HCT116 (cell line): ENCODE measurements at places on chromosomes 6 and 20.
A peak's percentile ranks its signal among the peaks of the same experiment; 100 is the strongest.

DNA sequence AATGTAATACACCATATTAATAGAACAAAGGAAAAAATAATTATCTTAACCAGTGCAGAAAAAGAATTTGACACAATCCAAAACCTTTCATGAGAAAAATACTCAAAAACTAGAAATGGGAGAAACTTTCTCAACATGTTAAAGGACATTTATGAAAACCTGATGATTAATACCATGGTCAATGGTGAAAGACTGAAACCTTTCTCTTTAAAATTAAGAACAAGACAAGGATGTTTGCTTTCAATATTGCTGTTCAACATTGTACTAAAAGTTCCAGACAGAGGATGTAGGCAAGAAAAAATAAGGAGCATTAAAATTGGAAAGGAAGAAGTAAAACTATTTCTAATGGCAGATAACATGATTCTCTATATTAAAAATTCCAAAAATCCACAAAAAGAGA, 981.3 kb upstream of the FLRT3 start:
- no peak for DNase-seq

DNA sequence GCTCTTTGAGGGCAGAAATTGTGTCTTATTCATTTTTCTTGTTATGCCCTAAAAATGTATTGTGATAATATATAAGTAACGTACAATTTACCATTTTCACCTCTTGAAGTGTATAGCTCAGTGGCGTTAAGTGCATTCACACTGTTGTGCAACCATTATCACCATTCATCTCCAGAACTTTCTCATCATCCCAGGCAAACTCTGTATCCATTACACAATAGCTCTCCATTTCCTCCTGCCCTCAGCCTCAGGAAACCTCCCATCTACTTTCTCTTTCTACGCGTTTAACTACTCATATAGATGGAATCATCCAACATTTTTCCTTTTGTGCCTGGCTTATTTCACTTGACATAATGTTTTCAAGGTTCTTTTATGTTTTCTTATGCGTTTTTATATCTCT, 184.6 kb downstream of the ESR1 start:
- DNase-seq, result no peak

DNA sequence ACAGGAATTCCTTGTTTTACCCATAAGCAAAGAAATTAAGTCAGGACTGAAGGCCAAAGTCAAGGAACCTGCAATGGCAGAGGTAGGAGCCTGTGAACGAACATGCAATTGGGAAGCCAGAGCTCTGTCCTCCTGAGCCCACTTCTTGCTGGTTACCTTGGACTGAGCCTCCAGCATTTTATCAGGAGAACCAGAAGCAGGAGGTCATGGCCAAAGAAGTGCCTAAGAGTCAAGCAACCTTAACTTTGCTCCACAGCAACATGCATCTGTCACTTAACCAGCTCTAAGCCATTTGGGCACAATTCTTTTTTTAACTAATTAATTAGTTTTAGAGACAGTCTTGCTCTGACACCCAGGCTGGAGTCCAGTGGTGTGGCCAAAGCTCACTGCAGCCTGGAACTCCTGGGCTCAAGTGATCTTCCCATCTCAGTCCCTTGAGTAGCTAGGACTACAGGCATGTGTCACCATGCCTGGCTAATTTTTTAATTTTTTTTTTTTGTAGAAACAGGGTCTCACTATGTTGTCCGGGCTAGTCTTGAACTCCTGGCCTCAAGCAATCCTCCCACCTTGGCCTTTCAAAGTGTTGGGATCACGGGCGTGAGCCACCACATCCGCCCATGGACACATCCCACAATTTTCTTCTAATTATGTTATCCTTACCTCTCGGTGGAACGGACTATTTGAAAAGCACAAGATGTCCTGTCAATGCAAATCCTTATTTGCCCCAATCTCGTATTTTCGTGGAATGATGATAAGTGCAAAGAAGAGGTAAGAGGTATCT, 334.2 kb downstream of the CD83 start:
- DNase-seq, result no peak

- no peak for DNase-seq
Measured at GRCh38 chr6:1079525-1079924, 232.4 kb upstream of the FOXQ1 start.

GRCh38 chr6:1619098-1619672, 9.5 kb downstream of the FOXC1 start:
- no peak for DNase-seq

DNA sequence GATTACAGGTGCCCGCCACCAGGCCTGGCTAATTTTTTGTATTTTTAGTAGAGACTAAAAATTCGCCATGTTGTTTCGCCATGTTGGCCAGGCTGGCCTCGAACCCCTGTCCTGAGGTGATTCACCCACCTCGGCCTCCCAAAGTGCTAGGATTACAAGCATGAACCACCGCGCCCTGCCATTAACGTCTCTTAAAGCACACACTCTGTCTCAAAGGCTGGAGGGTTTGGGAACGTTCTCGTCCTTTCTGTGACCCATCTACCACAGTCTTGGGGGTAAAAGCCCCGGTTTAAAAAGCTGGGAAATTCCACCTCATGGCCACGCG, 57.8 kb upstream of the ARID1B start:
- DNase-seq, result no peak

DNA sequence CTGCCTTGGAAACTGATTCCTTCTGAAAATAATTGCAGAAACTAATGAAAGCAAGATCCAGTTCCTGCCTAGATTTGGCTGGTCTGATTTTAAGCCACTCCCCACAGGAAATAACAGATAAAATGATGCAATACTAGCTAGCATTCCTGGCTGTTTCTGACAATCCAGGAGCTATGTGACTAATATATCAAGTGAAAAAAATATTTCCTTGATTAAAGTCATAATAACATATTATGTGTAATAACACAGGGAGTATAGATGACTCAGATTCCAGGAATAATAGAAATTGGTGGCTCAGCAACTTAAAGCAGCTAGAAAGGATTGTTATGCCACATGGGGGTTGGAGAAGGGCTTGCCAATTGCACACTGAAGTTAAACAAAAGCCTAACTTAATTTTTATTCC, 182.7 kb upstream of the SALL4 start:
- peak; percentile 72 for DNase-seq

DNA sequence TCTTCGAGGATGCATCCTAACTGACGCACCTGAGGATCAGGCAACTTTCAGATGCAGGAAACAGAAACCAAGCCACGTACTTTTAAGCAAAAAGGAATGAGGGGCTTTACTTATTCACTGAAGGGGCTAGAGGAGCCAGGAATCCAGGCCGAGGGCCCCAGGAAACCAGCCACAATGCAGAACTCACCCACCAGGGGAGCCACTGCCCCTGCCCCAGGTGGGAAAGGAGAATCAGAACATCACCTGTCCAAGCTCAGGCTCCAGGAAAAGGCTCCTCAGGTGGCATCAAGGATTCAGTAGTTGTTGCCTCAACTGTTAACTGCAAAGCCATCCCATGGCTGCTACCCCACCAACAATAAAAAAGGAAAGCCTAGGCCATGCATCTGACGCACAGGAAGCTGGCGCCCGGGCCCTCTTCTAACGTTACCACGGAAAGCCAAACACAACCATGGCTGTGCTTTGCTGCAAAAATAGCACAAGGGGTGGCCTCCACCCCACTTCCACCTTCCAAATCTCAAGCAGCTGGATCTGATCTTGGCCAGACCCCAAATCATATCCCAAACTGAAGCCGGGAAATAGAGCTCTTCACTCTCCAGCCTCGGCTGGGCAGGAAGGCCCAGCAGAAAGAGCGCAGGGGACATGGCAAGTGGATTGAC, 121.0 kb downstream of the PREX1 start:
- no peak for DNase-seq

- no peak for DNase-seq
Measured at GRCh38 chr6:109359248-109359647, 23.0 kb downstream of the CD164 start.

DNA sequence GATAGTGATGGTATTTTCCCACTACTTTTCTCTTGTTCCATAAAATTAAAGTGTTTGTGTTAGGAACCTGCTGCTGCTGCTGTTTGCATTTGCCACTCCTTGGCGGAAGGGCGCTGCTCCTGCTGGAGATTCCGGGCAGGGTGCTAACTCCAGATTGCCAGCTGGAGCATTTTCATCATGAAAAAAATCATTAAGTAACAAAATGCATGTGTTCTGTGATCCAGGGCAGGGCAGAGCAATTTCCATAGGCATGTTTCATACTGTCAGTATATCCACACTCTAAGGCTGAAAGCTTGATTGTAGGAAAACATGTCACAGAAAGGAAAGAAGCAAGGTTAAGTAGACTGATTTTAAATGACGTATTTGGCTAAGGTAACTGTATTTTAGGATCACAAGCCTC, 24.0 kb downstream of the PBOV1 start:
- no peak for DNase-seq
